ENCODE measurements at places on chromosomes 3 and 15.

DNA sequence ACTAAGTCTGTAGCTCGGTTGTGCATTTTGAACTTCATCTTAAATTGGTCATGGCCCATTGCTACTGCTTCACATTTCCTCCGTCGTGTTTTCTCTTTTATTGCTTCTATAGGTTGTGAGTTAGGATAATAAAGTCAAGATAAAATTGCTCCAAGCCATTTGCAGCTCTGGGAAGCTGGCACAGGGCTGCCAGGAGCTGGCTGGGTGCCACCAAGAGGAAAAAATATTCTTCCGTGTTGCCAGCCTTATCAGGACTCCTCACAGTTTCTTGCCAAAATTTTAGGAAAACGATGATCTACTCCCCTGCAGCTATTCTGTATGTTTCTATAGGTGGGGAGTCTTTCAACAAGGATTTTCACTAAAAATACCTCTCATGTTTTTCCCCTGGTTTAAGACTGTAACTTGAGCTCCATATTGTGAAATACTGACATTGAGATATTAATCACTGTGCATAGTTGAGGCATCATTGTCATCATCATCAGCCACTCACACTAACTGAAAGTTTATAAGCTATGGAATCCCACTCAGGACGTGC is 55.4 kb upstream of the PIAS1 start:
- DNase-seq: peak; percentile 67

DNA sequence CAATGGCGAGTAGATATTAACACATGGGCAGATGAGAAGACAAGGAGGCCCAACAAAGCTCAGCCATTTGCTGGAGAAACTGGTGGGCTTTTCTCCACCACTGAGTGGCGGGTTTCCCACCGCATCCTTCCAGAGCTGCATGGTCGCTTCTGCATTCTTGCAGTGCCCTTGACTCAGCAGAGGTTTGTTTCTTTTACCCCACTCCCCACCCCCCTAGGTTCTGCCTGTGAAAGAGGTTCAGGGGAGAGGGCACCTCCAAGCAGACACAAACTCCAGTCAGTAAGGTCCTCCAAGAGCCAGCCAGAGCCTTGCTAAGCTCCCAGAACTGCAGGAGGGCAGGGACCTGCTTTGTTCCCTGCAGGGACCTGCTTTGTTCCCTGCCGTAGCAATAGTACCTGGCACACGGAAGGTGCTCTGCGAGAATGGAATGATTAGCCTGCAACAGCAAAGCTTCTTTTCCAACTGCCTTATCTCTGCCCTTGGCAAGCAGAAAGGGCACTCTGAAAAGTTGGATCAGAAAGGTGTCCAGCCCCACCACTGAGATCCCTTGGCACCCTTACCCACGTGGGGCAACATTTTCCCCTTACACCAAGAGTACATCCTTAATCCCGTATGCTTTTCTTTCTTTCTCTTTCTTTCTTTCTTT is 1.4 kb downstream of the PAQR5 start:
- DNase-seq: no peak

DNA sequence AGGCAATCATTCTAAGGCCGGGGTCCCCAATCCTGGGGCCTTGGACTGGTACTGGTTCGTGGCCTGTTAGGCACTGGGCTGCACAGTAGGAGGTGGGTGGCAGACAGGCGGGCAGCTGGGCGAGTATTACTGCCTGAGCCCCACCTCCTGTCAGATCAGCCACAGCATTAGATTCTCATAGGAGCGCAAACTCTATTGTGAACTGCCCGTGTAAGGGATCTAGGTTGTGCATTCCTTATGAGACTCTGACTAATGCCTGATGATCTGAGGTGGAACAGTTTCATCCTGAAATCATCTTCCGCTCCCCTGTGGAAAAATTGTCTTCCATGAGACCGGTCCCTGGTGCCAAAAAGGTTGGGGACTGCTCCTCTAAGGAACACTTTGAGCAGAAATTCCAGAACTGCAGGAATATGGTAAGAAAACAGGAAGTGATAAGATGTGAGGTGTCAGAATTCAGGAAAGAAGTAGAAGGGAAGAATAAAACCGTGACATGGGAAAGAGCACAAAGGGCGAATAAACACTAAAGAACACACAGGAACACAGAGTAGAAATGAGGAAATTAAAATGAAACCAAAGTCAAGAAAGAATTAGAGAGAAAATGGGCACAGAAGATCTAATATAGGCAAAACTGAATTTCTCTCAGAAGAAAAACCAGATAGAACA is 57.6 kb downstream of the PDCD6IP start:
- DNase-seq: peak; percentile 3

GRCh38 chr3:157201648-157202278 is 41.8 kb upstream of the CCNL1 start:
- peak; percentile 53 for DNase-seq

- DNase-seq: peak; percentile 88
Measured at GRCh38 chr3:58471025-58471887, 20.6 kb upstream of the KCTD6 start.

DNA sequence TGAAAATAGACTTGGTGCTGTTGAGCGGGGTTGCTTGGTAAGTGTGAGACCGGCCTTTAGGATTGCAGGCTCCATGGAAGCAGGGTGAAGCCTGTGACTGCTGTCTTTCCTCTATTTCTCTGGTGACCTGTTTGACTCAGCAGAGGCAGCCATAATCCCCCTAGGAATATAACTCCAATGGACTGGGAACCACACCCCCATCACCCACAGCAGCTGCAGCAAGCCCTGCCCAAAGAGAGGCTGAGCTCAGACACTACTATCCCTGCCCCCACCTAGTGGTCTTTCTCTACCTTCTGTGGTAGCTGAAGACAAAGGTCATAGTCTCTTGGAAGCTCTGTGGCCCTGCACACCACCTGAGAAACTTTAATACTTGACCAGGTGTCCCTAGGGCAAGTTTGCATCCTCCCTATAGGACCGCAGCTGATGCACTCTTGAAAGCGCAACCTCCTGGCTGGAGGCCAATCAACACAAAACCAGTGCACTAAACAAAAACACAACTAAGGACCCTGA is 133.6 kb upstream of the MRPL3 start:
- DNase-seq: no peak

Measured in M059J (cell line).